ENCODE measurements at places on chromosomes 16 and 17.

DNA sequence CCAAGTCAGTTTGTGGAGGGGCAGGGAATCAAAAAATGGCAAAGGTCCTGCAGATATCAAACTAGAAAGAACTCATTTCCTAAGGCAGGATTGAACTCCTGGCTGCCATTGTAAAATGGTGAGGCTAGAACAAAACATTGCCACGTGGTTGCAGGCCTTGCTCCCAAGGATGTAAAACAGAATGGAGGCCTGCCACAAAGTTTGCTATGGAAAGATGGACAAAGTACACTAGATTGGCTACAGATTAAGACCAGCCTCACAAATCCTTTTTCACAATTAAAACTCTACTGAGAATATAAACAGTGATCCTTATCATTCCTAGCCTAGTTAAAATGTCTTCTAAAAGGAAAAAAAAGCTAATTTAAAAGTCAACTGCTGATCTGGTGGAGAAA, 30.9 kb downstream of the PHKB start:
- DNase-seq = no peak

- no peak for DNase-seq
Measured at GRCh38 chr17:8311131-8311790, 1.2 kb downstream of the ARHGEF15 start.

- no peak for DNase-seq
Measured at GRCh38 chr17:82053556-82054263, 2.0 kb downstream of the GPS1 start.

GRCh38 chr17:37066322-37067255, 117.8 kb downstream of the AATF start:
- no peak for DNase-seq

GRCh38 chr16:47057630-47057993, 84.1 kb upstream of the DNAJA2 start:
- peak; percentile 37 for DNase-seq

GRCh38 chr17:33284022-33284421, 9.1 kb downstream of the ASIC2 start:
- DNase-seq = peak; percentile 73

All from ascending aorta (tissue), 2 donors.